Omental fat pad (tissue), 4 donors: ENCODE measurements at places on chromosomes 11 and 22.

GRCh38 chr11:126815111-126815510 is 185.5 kb downstream of the KIRREL3 start:
- DNase-seq, result no peak

GRCh38 chr11:44767421-44767820 is 40.7 kb downstream of the TSPAN18 start:
- DNase-seq, result no peak

GRCh38 chr22:37823134-37823985 is at the start of gene GALR3:
Gene GALR3 (plus strand): TSS chr22:37823382. CDS start chr22:37823407, 25 bp downstream.
- DNase-seq, result no peak

GRCh38 chr11:4059424-4059823 is 35.2 kb upstream of the RRM1 start:
- DNase-seq, result no peak

GRCh38 chr11:93564895-93565294 is 21.7 kb upstream of the SMCO4 start:
- DNase-seq, result no peak

- no peak for DNase-seq
Observed at GRCh38 chr11:14117632-14118031, 155.1 kb downstream of the SPON1 start.

GRCh38 chr11:74680035-74680671 is 51.1 kb downstream of the CHRDL2 start:
- DNase-seq, result no peak
